ENCODE measurements at places on chromosomes 6 and 20. TPM values are rescaled to one million over a fixed set of nuclear protein-coding genes. Genes with fewer than 3 reads are reported as not detected.

Gene PRDM1
- 0.87 TPM for total RNA-seq

- no peak for DNase-seq
Measured at GRCh38 chr6:50992232-50992631, 173.6 kb downstream of the TFAP2B start.

GRCh38 chr6:38552121-38552520, 87.6 kb downstream of the BTBD9 start:
- no peak for DNase-seq

DNA sequence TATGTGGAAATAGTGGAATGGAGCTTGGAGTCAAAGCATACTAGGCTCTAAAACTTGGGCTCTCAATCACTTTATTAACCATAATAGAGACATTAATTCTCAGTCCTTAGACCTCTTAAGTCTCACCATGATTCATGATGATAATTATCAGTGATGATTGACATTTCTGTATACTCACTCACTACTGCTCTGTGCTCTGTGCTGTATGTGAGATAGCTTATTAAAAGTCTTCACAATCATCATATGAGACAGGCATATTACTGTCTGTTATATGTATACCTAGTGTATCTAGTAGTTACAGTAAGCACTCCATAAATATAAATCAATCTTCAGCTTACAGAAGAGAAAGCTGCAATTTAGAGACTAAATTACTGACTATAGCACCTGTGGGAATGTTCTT, 236.0 kb upstream of the JAG1 start:
- DNase-seq, result no peak
